Osteocyte (in vitro differentiated cells): ENCODE measurements at places on chromosomes 12 and 14. TPM values are rescaled to one million over a fixed set of nuclear protein-coding genes. Genes with fewer than 3 reads are reported as not detected.

- H3K4me3 ChIP-seq, result no peak overlapping the region
- DNase-seq, result no peak
- H3K4me1 ChIP-seq, result peaks cover 6% of the 10 kb centered on the region
- H3K36me3 ChIP-seq, result peaks cover 3% of the 10 kb centered on the region
These were observed 183.6 kb downstream of the CRADD start for GRCh38 chr12:93860668-93861373.

DNA sequence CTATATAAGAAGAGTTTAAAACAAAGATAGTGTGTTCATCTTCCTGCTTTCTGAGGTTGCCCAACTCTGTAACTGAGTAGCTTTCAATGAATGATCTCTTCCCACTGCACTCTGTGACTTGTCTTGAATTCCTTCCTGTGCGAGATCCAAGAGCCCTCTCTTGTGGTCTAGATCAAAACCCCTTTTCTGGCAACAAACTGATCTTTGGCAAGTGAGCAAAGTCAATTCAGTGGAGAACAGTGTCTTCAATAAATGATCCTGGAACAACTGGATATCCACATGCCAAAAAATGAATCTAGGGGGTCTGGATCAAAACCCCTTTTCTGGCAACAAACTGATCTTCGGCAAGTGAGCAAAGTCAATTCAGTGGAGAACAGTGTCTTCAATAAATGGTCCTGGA, 8.5 kb downstream of the CFAP54 start:
- H3K4me1 ChIP-seq, result peaks cover 21% of the 10 kb centered on the region
- no peaks in the 10 kb centered on the region for H3K27me3 ChIP-seq
- no peak overlapping the region for H3K4me3 ChIP-seq
- no peak for DNase-seq

DNA sequence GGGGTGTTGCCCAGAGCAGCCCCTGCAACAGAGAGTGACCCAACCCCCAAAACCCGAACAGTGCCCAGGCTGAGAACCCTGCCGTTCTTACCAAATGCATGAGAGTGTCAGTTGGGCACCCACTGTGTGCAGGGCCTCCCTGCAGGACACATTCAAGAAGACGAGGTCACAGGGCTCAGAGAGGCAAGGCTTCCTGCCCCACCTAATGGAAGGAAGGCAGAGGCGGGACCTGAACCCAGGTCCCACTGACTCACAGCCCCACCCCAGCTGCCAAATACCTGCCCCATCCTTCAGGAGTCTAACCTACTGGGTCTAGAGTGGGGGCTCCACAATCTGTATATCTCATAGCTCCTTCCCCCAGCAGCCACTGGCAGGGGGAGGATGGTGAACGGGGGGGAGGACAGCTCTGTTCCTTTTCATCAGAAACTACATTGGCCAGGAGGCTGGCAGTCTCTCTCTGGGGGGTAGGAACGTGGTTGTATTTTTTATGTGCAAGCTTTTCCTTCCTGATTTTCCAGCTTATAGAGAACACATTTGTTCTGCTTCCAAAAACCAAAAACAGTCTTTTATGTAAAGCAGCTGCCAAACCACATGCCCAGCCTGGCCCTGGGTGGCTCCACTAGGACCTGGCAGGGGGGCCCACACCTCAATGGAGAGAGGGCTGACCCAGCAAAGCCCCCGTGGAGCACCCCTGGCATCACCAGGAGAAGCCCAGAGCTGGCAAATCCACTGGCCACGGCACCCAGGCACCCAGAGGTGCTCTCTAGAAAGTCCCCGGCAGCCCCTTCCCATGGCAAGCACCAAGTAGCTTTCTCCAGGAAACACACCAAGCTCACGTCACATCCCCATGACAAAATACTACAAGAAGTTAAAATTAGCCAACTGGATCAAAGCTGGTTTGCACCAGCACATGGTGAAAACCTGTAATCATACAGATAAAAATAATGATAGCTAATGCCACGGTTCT, 17.0 kb downstream of the NCOR2 start:
- H3K27me3 ChIP-seq, result no peaks in the 10 kb centered on the region
- peak overlapping the region; percentile 90 for H3K27ac ChIP-seq
- H3K4me1 ChIP-seq, result peaks cover 73% of the 10 kb centered on the region
- no peaks in the 10 kb centered on the region for H3K36me3 ChIP-seq

- DNase-seq, result no peak
- no peaks in the 10 kb centered on the region for H3K27me3 ChIP-seq
- H3K36me3 ChIP-seq, result peaks cover 16% of the 10 kb centered on the region
- peaks cover 42% of the 10 kb centered on the region for H3K4me1 ChIP-seq
These were observed 71.1 kb upstream of the SAV1 start for GRCh38 chr14:50739186-50739585.

- no peak for DNase-seq
- H3K36me3 ChIP-seq, result no peaks in the 10 kb centered on the region
- H3K27ac ChIP-seq, result no peak overlapping the region
- no peak overlapping the region for H3K4me3 ChIP-seq
- peaks cover 4% of the 10 kb centered on the region for H3K27me3 ChIP-seq
These were observed 555.9 kb upstream of the TMEM132C start for GRCh38 chr12:127711108-127711507.

DNA sequence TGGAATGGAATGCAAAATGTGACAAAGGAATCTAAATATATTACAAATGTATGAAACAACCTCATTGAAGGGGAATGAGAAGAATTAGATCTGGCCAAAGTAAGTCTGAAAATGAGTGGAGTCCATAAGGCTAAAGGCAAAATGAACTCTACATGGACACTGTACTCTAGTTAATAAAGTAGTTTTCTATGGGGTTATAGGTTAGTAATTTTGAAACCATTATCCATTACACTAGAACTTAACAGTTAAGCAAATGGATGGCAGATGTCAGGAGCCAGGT, 222.1 kb downstream of the NUAK1 start:
- H3K4me3 ChIP-seq, result no peak overlapping the region
- DNase-seq, result no peak
- no peak overlapping the region for H3K27ac ChIP-seq
- H3K36me3 ChIP-seq, result no peaks in the 10 kb centered on the region
- no peaks in the 10 kb centered on the region for H3K27me3 ChIP-seq
- peaks cover 2% of the 10 kb centered on the region for H3K4me1 ChIP-seq

DNA sequence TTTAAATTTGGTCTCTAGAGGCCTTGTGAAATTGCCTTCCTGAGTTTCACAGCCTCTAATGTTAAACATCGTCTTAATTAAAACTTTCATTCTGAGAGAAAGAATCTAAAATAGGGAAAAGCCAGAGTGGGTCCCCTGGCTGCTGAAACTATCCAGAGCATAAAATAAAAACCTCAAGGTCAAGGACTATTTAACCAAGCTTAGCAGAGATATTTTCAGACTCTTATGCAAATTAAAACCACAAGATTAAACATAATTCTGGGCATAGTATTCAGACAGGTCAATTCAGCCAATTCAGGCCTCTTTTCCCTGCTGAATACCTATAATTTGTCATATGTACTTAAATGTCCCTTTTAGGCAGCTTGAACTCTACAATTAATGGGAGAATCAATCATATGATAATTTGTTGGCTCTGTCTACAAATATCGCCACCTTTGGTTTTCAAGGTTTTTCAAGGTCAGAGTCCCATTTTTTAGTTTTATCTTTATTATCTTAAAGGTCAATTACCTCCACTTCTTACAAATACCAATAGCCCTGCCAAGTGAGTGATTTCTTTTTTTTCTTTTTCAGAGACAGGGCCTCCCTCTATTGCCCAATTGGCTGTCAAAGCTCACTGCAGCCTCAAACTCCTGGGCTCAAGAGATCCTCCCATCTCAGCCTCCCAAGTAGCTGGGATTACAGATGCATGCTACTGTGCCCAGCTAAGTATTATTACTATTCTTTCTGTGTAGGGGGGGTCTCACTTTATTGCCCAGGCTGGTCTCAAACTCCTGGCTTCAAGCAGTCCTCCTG, 257.1 kb downstream of the PHLDA1 start:
- H3K4me1 ChIP-seq, result peaks cover 13% of the 10 kb centered on the region
- H3K4me3 ChIP-seq, result no peak overlapping the region
- no peak overlapping the region for H3K27ac ChIP-seq
- DNase-seq, result no peak
- H3K36me3 ChIP-seq, result no peaks in the 10 kb centered on the region
- H3K27me3 ChIP-seq, result no peaks in the 10 kb centered on the region

- H3K27me3 ChIP-seq, result no peaks in the 10 kb centered on the region
- no peak for DNase-seq
- H3K4me3 ChIP-seq, result no peak overlapping the region
- no peaks in the 10 kb centered on the region for H3K4me1 ChIP-seq
- no peak overlapping the region for H3K27ac ChIP-seq
These were observed 82.1 kb downstream of the WSCD2 start for GRCh38 chr12:108211157-108211556.

GRCh38 chr12:45050751-45051571, at the start of gene DBX2:
DBX2 (minus strand) TSS chr12:45051099; CDS start chr12:45050927, 172 bp downstream.
- peaks cover 60% of the 10 kb centered on the region for H3K27me3 ChIP-seq
- no peaks in the 10 kb centered on the region for H3K36me3 ChIP-seq
- no peak for DNase-seq
- H3K27ac ChIP-seq, result no peak within 1 kb of the TSS

DNA sequence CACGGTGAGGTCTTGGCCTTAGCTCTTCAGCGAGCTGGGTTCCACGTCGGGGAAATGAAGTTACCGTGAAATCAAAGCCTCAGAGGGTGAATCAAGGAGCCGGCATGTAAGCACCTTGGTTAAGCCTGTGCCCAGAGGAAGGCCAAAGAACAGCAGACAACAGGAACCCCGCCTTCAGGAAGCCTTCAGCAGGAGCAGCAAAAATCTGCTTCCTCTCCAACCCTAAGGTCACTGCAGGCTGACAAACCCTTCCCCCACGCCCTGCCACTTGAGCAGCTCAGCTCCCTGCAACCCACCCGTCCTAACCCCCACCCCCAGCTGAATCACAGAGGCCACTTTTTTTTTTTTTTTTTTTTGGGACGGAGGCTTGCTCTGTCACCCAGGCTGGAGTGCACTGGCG, 72.9 kb upstream of the LTA4H start:
- H3K4me1 ChIP-seq, result peaks cover 3% of the 10 kb centered on the region
- H3K27ac ChIP-seq, result no peak overlapping the region
- H3K4me3 ChIP-seq, result no peak overlapping the region
- peaks cover 11% of the 10 kb centered on the region for H3K27me3 ChIP-seq
- DNase-seq, result no peak
- H3K36me3 ChIP-seq, result no peaks in the 10 kb centered on the region

DNA sequence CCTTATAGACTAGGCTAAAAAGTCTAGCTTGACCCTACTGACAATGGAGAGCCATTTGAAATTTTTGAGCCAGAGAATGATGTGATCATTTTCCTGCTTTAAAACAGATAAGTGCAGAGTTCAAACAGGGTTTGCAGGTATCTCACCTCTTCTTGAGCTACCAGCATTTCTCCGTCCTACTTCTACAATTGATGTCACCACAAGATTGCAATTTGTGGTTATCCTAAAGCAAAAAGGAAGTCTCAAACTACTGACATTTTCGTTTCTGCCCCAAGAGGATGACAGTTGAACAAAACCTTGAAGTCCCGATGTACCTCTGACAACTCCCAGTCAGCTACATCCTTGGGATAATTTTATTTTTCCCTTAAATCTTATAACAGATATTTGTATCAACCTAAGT, 86.7 kb downstream of the PTGER2 start:
- H3K27ac ChIP-seq, result peak overlapping the region; percentile 75
- no peak for DNase-seq
- H3K4me3 ChIP-seq, result no peak overlapping the region

- no peak for DNase-seq
- H3K4me1 ChIP-seq, result peaks cover 10% of the 10 kb centered on the region
- no peaks in the 10 kb centered on the region for H3K36me3 ChIP-seq
- no peak overlapping the region for H3K4me3 ChIP-seq
- H3K27me3 ChIP-seq, result peaks cover 6% of the 10 kb centered on the region
These were observed 56.0 kb downstream of the TTC9 start for GRCh38 chr14:70697701-70698100.

- peaks cover 18% of the 10 kb centered on the region for H3K27me3 ChIP-seq
- H3K4me3 ChIP-seq, result peak overlapping the region; percentile 7
- DNase-seq, result no peak
- no peak overlapping the region for H3K27ac ChIP-seq
- peaks cover 23% of the 10 kb centered on the region for H3K4me1 ChIP-seq
- peaks cover 22% of the 10 kb centered on the region for H3K36me3 ChIP-seq
These were observed 4.7 kb downstream of the FOS start for GRCh38 chr14:75283162-75283832.

DNA sequence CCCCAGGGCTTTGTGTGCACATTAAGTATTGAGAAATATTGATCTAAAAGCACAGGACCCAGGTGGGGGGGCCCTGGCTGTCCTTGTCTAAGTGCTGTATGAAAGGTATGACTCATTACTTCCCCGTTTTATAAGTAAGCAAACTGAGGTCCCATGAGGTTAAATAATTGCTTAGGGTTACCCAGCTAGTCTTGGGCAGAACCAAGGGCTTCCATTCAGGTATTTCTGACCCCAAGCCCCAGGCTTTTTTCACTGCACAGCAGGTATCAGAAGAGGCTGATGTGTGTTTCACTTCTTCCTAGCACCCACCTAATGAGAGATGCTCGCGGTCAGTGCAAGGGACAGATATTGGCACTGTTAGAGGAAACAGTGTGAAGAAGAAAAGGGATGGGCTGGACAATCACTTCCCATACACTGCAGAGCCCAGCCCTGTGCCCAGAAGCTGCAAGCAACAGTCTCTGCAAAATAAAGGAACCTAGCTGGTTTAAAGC, 4.7 kb upstream of the TC2N start:
- no peak overlapping the region for H3K4me3 ChIP-seq
- peaks cover 26% of the 10 kb centered on the region for H3K4me1 ChIP-seq
- no peak for DNase-seq
- H3K27ac ChIP-seq, result no peak overlapping the region
- H3K36me3 ChIP-seq, result peaks cover 25% of the 10 kb centered on the region

DNA sequence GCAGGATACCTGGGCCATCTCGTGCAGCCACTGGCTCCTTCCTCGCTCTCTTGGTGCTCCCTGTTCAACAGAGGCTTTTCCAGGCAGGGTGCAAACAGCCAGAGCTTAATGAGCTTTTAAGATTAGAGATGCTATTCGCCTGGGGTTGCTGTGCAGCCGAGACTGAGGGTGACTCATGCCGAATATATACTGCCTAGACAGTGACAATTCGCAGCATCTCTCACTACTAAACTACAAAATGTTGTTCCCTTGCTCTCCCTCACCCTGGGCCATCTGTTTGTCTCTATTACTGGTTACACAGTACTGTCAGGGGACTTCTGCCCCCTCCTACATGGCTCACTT, 26.0 kb upstream of the TESC start:
- no peak for DNase-seq
- H3K4me1 ChIP-seq, result peaks cover 2% of the 10 kb centered on the region
- H3K27me3 ChIP-seq, result no peaks in the 10 kb centered on the region
- H3K4me3 ChIP-seq, result no peak overlapping the region
- no peak overlapping the region for H3K27ac ChIP-seq

Gene TESPA1
- not detected in 2 replicates for total RNA-seq

Gene DPPA3
- not detected in 2 replicates for total RNA-seq

Gene OR4Q3
- total RNA-seq, result not detected in 2 replicates

Gene TPH2
- not detected in 2 replicates for total RNA-seq

Gene NOVA1
- total RNA-seq, result 1.5 and 1.9 TPM in 2 replicates

Gene RTN1
- total RNA-seq, result not detected in 2 replicates

Gene ITGB7
- 0.83 TPM in 1 of 2 replicates, not detected in the other for total RNA-seq

Gene TULP3
- total RNA-seq, result 30.8 and 31.2 TPM in 2 replicates

Gene TMEM263
- total RNA-seq, result 96.1 and 105 TPM in 2 replicates

Gene KLRC2
- total RNA-seq, result 3.0 and 3.6 TPM in 2 replicates

Gene DDX51
- 17.7 and 19.3 TPM in 2 replicates for total RNA-seq

Gene CATSPERB
- not detected in 2 replicates for total RNA-seq

Gene FITM1
- total RNA-seq, result 0.63 and 0.73 TPM in 2 replicates
